ENCODE measurements at places on chromosomes 7 and 10.
A peak's percentile ranks its signal among the peaks of the same experiment; 100 is the strongest.

GRCh38 chr10:3554121-3554522 is 230.9 kb downstream of the KLF6 start:
- no peak for DNase-seq

DNA sequence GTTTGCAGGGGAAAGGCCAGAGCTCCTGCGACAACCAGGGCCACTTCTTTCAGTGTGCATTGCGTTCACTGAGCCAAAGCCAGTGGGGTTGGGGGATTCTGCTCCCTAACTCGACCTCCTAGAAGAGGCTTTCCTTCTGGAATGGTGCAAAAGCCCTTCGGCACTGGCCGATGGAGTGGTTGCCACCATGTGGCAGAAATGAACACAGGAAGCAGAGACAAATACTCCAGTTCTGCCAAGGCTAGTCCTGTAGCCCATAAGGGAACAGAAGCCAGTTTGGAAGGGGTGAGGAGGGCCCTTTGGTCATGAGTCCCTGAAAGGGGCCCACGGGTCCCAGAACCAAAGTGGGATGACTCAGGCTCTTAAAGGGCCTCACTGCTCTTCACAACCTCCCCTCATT is 29.7 kb upstream of the ACSL5 start:
- DNase-seq, result no peak

- DNase-seq, result no peak
These were observed 145.9 kb upstream of the WNT16 start for GRCh38 chr7:121182902-121183301.

- DNase-seq, result no peak
These were observed 14.5 kb downstream of the VWDE start for GRCh38 chr7:12389089-12389700.

DNA sequence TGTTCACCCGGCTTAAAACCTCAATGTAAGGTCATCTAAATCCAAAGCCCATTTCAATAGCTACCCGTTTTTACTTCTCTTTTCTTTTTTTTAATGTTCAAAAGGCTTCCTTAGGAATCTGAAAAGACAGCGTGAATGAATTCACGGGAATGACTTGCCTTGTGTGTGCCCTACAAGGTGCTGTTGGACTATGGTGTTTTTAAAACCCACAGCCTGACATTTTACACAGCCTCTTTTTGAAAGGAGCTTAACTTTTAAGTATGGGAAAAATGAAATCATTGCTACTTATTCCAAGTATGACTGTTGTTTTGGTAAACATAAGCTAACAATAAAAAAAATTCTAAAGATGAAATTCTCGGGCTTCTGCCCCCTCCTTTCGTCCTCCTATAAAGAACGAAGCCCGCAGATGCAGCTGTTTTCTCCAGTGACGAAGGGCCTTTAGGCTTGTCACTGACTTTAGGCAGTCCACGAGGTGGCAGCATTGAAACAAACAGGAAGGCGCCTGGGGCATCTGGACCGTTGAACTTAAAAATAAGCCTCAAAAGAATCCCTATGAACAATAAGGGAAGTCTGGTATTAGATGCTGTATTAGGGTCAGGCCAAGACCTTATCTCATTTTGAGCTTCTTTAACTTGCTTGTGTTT is 141.3 kb downstream of the NRP1 start:
- peak; percentile 48 for DNase-seq

DNA sequence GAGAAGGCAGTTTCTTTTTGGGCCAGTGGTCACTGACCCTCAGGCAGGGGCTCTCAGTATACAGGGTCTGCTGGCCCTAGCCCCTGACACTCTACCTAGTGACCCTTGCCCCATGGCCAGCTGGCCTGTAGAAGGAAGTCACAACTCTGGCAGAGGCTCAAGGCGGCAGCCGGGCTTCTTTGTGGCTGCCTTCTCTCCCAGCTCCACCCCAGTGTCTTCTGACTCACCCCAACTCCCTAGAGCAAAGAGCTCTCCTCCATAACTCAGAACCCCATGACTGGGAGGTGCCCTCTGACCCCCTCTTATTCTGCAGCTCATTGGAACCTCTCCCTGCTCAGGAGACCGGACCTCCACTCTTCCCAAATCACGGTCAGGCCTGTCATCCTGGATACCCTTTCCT is 358.2 kb downstream of the FGFR2 start:
- no peak for DNase-seq
